T-helper 9 cell (primary cell): ENCODE measurements at places on chromosomes 5 and 9.

- no peak for DNase-seq
These were observed 2.0 kb upstream of the PHPT1 start for GRCh38 chr9:136847088-136847825.

DNA sequence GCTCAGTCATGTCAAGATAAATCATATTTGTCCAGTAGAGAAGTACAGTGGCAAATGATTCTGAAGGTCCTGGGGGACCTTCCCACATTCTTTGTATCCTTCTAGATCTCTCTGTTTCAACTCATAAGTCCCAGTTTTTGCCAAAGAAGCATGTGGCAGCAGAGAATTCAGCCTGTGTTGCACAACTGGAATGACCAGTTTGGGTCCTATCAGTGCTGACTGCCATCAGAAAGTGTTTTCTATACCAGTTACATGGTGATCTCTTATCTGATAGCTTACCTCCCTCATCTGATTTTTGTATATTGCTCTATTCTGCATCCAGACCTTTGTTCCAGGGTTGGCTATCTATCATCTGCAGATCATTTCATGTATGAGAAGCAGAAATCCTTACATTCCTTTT is 21.7 kb downstream of the GM2A start:
- no peak for DNase-seq

GRCh38 chr5:30928956-30929355 is 264.5 kb upstream of the CDH6 start:
- no peak for DNase-seq

- no peak for DNase-seq
These were observed 21.5 kb downstream of the STC2 start for GRCh38 chr5:173306695-173307094.

DNA sequence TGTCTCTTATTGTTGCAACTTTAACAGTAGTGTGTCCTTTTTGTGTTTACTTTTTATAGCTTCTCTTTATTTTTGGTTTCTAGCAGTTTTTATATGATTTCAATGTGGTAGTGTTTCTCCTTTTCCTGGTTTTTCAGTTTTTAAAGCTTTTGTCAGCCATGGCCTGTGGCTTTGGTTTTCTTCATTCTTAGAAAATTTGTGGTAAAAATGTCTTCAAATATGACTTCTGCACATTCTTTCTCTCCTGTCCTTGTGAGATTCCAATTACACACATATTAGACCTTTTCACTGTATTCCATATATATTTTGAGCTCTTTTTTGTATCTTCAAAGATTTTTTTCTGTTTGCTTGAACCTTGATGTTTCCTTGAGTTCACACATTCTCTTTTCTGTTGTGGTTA is 180.5 kb downstream of the CNTLN start:
- DNase-seq, result no peak

DNA sequence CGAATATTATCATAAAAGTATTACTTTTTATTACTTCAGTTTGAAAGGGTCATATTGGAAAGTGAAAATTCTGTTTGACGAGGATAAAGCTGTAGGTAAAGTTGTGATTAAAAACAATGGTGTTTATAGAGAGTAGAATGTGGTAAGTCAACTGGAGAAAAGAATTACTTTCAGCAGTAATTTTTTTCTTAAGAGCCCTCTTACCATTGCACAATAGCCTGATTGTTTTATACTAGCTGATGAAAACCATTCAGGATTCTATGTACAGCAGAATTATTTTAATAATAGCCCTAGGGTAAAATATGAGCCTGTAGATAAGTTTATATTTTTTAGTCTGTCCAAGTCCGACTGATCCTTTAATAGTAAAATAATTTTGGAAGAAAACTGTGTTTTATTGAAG is 16.6 kb downstream of the CDC42SE2 start:
- no peak for DNase-seq

GRCh38 chr9:72648324-72649126 is 127.1 kb downstream of the TMC1 start:
- no peak for DNase-seq

DNA sequence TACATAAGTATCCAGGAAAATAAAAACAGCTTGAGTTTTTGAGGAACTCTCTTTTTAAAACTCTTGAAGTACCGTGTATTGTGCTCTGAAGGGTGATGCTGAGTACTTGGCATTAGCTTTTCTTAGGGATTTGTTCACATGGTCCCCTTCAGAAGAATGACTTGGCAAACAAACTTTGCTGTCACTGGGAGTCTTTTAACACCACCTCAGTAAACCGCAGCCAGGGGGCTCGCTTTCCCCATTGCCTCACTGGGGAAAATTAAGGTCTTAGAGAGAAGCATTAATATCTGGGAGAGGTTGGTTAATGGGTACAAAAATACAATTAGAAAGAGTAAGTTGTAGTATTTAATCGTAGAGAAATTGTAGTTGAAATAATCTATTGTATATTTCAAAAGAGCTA is 105.9 kb upstream of the DAP start:
- no peak for DNase-seq

DNA sequence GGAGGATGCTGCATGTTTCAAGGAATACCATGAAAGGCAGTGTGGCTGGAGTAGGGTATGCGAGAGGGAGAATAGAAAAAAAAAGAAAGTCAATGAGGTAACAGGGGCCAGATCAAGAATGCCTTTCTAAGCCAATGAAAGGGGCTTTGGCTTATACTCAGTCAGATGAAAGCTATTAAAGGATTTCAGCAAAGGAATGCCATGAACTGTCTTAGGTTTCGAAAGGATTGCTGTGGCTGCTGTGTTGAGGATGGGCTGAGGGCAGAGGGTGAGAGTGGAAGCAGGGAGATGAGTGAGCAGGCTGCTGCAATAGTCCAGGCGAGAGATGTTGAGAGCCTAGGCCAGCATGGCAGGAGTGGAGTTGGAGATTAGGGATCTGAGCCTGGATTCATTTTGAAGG is 135.4 kb upstream of the CKMT2 start:
- no peak for DNase-seq

DNA sequence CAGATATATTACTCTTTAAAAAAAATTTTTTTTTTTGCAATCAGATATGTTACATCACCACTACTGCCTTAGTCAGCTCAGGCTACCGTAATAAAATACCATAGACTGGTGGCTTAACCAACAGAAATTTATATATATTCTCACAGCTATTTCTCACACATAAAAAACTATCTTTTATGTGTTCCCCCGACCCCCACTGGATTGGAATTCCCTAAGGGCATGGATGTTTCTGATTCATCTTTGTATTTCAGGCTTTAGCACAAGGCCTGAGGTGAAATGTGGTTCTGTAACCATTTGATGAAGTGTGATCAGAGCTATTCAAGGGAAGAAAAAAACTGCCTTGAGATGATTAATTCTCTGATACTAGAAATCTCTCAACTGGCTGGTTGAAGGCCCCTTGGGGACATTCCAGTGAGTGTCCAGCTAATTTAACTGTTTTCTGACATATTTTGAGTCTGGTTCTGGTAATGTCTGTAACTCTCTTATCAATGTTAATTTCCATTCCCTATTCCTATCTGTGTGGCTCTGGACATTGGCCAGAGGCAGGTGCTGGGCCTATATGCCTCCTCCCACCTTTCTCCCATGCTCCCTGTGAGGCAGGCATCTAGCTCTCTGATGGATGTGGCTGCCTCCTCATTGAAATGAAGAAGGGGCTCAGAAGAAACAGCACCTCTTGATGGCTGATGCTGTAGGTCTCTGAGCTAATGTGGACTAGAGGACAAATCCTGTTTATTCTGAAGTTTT is 2.5 kb downstream of the CD14 start:
- DNase-seq, result no peak

DNA sequence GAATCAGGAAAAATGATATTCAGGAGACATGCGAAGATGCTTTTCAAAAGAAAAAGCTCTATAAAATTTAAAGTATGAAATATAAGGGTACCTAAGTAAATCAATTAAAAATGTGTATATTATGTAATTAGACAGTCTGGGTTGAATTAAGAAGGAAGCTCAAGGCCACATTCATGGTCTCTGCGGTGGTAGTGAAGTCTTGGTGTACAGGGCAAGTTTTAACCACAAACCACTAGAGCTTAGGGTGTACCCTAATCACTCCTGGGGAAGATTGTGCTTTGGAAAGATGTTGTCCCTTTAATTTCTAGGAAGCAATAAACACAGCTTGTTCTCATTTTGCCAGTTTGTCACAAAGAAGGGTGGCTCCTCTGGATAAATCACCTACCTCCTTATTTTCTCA is 287.2 kb upstream of the ZNF608 start:
- DNase-seq, result no peak

DNA sequence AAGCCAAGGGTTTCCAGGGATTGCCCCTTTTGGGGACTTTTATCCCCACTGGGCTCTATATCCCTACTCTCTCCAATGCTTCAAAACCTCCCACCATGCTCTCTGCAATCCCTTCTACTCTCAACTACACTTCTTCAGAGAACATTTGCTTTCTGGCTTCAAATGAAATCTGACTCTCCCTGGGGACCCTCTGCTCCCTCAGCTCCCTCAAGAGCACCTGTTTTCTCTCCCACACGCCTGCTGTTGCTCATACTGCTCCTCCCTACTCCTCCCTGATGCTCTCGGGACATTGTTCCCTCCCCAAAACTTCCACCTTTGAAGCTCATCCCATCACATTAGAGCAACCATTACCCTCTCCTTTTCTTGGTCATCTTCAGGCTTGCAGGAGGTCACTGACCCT is 344.9 kb downstream of the CDK5RAP2 start:
- DNase-seq, result no peak

DNA sequence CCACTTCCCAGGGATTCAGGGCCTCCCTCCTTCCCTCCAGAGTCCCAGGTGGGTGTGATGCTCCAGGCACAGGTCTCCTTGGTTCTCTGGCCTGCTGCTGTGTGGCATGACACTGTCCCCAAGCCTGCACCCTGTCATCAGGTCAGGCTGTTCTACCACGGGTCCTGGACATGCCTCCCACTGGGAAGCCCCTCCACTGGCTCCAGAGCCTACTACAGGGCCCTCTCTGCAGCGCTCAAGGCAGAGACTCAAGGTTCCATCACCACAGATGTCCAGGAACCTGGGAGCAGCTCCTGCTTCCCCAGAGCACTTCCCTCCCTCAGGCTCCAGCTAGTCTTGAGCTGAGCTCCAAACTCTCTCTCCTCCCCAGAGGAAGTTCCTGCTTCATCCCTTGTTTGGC is 237.3 kb downstream of the PBX3 start:
- DNase-seq, result no peak

- no peak for DNase-seq
These were observed 15.9 kb upstream of the C5orf63 start for GRCh38 chr5:127089191-127089590.

GRCh38 chr5:88190106-88190834 is 78.4 kb downstream of the TMEM161B start:
- DNase-seq, result no peak

GRCh38 chr9:130728721-130729120 is 35.1 kb downstream of the EXOSC2 start:
- DNase-seq, result no peak

- DNase-seq, result no peak
These were observed 996.3 kb upstream of the CDH10 start for GRCh38 chr5:25641124-25641523.

- no peak for DNase-seq
These were observed 12.8 kb downstream of the FGFR4 start for GRCh38 chr5:177099422-177100093.

- DNase-seq, result no peak
These were observed 2.5 kb downstream of the SH3TC2 start for GRCh38 chr5:149060325-149060724.

DNA sequence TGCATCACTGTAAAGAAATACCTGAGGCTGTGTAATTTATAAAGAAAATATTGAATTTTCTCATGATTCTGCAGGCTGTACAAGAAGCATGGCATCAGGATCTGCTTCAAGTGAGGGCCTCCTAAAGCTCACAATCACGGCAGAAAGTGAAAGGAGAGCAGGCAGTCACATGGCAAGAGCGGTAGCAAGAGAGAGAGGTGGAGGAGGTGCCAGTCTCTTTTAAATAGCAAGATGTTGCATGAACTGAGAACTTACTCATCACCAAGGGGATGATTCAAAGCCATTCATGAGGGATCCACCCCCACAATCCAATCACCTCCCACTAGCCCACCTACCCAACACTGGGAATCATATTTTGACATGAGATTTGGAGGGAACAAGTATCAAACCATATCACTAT is 184.5 kb upstream of the PAPPA start:
- DNase-seq, result no peak

DNA sequence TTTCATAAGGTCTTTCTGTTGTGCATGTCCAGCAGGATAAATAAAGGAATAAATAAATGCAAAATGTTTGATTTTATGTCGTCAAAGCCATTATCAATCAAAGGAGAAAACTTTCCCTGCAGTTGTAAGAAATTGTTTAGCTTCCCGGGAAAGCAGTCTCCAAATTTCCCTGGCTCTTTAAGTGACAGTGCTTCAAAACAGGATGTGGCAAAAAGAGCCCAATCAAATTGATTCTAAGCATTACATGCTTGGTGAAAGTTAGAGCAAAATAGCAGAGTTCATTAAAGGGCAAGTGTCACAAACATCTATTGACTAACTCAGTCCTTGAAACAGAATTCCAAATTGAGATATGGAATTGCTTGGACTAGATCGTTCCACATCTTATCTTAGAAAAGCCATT is 704.1 kb downstream of the PRELID2 start:
- DNase-seq, result no peak

DNA sequence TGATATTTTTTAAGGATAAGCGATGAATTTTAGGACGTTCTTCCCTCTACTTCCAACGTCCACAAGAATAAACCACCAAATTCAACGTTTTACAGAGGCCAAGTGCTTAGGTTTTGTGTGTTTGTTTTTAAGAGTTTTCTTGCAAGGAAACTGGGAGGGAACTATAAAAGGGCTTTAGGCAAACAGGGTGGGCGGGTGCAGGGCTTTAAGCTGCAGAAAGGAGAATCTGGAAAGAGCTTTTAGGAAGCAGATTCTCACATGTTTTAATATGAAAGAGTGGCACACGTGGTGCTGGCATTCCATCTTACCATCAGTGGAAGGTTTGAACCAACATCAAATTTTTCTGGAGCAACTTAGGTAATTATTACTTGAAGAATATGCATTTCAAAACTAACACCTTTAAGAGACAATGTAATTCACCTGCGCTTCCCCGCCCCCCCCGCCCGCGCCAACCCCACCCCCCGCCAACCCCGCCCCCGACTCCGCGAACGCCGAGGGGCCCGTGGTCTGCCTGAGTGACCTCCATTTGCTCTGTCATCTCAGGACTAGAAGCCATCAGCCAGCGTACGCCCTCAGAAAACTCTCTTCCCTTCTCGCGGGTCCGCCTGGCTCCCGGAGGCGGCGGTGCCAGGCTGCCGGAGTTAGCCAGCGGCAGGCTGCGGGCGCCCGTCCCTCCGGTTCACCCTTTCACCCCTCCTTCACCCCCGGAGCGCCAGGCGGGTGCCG is 911 bp upstream of the PIK3R1 start:
- DNase-seq, result no peak

DNA sequence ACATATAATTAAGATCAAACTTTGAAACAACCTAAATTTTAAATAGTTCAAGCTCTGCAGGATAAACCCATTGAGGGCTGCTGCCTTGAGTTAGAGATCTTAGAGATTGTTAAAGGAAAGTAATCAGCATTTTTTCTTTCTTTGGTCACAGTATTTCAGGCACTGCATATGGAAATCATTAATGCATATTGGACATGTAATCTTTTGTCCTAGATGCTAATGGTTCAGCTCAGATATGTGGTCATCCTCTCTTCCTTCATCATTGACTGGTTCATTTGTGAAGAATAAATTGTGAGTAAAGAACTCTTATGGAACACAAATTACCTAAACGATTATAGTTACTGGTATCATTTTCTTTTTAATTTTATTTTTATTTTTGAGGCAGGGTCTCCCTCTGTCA is 82.0 kb upstream of the PRLR start:
- DNase-seq, result no peak

- no peak for DNase-seq
These were observed 207.2 kb downstream of the DOCK8 start for GRCh38 chr9:421896-422295.
